ENCODE measurements at places on chromosomes 2 and 18.
A peak's percentile ranks its signal among the peaks of the same experiment; 100 is the strongest.

- DNase-seq, result no peak
Observed at GRCh38 chr2:236627841-236628240, 58.2 kb downstream of the ACKR3 start.

DNA sequence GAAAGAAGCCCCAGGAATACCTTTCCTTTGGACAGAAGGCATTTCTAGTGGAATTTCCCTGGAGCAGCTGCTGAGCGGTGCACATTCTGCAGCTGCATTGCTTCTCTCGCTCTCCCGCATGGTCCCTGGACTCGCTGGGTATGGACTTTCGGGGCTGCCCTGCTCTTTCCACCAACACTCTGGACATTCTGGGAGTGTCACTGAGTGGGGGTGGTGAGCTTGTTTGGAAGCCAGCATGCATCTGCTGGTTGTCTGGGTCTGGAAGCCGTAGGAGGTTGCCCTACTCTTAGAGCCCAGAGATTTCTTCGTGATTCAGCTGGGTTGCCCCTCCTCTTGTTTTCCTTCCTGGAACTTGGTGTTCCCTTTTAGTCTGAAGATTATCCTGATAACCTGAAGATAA lies 52.6 kb downstream of the TWIST2 start:
- no peak for DNase-seq

- DNase-seq, result no peak
Observed at GRCh38 chr18:23226930-23227725, 91.8 kb downstream of the CABLES1 start.

- peak; percentile 33 for DNase-seq
Observed at GRCh38 chr2:27303093-27304025, 4.9 kb downstream of the UCN start.

GRCh38 chr2:226631671-226632070 lies 167.9 kb downstream of the IRS1 start:
- DNase-seq, result no peak

DNA sequence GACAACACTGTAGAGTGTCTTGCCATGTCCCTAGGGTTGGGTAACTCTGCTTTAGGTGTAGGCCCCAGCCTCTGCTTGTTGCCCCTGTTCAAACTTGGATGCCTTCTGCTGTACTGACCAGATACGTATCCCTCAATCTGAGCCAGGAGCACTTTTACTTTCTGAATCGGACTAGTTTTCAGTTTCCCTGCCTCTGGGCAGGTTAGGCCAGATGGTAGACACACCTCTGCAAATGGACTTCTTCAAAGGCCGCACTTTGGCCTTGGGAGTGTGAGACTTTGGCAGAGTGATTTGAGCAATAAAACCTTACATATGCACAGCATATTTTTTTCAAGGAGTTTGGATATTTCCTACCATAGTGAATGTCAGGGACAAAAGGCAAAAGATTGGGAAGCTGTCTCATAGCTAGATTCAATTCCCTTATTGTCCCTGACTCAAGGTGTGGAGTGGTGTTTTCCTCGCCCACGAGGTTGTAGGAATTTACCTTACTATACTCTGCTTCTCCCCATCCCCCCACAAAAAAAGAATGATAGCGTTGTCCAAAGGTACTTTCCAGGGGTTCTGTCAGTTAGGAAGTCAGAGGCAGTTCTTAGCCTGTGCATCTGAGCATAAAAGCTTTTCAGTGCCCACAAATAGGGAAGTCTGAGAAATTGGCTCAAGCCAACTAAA lies 15.3 kb upstream of the PARD3B start:
- no peak for DNase-seq

DNA sequence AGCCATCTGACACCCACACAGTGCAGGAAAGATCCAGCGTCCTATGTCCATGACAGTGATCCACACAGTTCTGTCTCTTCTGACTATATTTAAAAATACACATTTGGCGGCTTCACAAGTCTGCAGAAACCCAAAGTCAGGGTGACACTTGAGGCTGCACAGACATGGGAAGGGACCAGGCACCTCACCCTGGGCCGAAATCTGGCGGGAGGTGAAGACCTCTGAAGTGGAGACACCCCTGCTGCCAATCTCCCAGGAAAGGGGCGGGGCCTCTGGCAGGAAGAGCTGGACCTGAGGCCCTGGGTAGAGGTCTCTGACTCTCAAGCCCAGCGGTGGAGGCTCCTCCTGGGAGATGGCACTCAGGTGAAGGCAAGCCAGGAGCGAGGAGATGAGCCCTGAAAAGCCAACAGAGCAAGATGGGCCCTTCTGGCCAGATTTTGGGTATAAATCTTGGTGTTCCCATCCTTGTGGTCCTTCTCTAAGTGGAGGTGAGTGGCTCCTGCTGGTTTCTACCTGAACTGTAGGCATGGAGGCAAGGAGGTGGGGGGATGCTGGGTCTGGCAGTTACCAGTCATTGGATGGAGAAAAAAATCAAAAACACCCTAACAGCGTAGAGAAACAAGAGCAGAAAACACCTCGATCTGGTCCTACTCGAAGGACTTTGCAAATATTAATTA lies 248.4 kb downstream of the HDAC4 start:
- DNase-seq, result no peak

GRCh38 chr2:27133905-27134780 lies at the start of gene PREB:
Gene PREB (minus strand): TSS chr2:27134636. CDS start chr2:27134421, 215 bp downstream.
- DNase-seq, result peak; percentile 87

GRCh38 chr2:104547221-104547620 lies 306.7 kb upstream of the POU3F3 start:
- no peak for DNase-seq

DNA sequence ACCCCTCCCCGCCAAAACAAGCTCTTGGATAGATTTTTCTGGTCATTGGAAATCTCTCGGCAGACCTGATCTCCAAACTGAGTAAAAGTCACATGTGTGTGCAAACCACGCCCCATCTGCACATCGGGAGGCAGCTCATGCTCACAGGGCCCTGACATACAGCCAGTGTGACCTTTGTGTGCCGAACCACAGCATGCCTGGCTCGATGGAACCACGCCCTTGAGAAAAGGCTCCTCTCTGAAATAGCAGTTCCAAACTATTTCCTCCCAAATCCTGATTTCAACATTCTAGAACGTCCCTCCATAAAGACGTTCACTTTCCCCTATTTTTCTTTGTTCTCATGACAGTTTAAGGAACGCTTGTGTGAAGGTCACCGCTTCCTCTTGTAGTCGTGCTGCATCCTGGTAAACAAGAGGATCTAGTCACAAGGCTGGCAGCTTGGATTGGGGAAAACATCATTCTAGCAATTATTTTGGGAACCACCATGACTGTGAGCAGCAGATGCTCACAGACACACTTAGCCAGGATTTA lies 59.3 kb upstream of the MAP4K4 start:
- no peak for DNase-seq

- no peak for DNase-seq
Observed at GRCh38 chr18:52730972-52731619, 391.1 kb downstream of the DCC start.

- DNase-seq, result no peak
Observed at GRCh38 chr2:147538821-147539220, 306.0 kb upstream of the ACVR2A start.

DNA sequence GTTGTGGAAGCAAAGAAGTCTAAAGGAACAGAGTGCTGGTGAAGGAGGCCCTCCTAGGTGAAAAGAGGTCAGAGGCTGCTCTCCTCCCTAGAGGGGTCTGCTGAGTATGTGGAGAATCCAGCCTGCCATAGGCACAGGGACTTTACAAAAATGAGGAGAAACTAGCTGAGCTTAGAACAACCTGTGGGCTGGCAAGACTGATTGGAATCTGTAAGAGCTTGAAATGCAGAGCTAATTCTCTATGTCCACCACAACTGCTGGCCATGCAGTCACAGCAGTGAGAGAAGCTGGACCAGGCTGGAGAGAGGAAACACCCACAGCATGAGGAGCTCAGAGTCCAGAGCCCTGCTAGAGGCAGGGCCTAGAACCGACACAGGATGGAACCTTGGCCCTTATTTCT lies 251.0 kb upstream of the MGAT5 start:
- no peak for DNase-seq

DNA sequence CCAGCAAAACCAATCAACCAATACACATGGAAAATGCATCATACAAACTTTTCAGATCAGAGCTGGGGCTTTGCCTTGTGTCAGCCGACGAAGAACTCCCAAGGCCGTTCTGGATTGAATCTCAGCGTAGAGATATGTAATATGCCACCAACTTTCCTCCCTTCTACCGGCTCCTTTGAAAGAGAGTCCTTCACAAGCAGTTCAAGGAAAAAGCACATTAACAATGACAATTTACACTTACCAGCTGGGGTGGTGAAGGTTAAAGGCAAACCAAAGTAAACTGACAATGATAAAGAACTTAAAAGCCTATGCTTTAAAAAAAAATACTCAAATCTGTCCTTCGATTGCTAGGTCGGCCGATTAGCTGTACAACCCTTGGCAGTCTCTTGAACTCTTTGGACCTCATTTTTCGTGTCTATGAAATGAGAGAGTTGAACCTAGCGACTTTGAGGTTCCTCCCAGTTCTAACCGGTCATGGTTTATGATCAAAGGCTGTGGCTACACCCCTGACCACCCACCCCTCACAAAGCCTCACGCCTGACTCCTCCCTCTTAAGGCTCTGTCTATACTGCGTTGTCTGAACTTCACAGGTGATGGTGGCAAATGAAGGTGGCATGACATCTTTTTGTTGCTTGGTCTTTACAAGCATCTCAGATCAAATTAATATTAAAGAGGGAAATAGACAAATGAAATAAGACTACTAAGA lies 46.2 kb downstream of the BCL2 start:
- no peak for DNase-seq

DNA sequence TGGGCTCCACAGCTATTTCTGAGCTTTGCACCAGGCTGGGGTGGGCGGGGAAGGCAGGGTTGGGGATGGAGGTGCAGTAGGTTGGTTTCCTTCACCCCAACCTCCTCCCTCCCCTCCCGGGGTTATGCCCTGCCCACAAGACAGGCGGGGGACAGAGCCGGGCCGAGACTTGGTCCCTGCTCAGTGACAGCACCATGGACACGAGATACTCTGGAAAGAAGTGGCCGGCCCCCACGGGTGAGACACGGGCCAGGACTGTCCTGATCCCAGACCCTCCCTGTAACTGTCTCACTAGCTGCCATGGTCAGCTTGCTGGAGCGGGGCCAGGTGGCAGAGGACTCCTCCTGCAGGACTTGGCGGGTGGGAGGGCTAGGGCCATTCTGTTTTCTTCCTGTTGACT lies 59.7 kb downstream of the DYSF start:
- no peak for DNase-seq

DNA sequence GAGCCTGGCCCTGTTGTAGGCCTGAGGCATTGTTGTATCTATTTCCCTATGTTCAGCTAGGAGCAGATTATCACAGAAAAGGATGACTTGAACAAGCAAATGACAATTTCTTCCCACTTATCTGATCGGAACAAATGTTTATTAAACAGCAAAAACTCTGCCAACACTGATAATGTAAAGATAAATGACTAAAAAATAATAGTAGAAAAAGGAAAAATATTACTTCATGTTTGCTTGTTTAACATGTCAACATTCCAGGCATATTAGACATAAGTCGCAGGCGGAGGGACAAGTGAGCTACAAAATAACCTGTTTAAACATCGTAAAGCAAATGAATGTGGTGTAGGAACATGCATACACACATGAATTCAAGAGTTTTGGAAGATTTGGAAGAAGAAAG lies 257.9 kb downstream of the TMX3 start:
- DNase-seq, result no peak

DNA sequence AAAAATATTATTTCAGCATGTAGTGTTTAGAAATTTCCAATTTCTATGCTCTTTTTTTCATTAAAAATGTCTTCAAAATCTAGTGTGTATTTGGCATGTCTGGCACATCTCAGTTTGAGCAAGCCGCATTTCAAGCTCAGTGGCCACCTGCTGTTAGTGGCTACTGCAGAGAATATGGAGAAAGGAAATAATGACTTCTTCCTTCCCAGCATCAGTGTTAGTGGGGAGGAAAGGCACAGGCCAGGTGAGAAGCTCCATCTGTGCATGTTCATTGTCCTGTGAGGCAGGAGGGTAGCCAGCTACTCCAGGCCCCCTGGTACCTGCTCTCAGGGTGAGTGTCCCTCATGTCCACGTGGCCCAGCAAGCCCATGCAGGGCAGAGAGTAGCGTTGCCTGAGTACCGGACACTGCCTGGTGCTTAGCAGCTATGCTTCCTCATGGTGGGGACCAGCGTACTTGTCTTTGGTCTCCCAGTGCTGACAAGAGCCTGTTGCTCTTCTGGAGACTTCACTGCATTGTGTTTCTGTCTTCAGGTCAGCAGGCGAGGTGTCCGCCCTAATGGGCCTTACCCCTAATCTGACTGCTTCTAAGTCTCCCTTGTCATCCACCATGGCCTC lies 67.4 kb upstream of the CHMP1B start:
- no peak for DNase-seq

DNA sequence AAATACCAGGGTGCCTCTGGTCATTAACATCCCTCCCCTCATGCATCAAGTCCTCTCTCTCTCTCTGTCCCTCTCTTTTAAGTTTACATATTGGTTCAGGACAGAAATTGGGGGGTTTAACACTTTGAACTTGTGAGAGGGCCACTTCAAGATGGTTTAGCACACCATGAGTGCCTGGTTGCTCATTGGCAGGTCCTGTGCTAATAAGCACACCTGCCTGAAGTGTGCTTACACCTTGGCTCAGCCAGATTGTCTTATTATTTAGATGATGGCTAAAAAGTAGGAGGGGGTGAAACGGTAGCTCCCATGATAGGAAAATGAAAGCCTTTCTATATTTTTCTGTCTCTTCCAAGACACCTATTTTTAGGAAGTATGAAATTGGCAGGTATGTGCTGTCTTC lies 205.8 kb downstream of the ARL6IP6 start:
- no peak for DNase-seq

DNA sequence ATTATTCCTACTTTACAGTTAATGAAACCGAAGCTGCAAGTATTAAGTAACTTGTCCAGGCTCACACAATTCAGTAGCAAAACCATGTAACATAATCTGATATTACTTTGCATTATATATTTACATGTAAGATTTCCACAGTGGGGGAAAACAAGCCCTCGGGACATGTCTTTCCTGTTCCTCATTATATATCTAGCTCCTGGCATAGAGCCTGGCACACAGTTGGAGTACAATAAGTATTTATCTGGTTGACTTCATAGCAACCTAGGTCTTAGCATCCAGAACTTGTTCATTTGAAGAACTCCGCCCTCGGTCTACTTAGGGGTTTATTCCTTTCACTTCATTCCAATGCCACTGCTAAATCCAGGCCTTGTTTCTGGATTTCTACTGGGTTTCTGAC lies 1.6 kb upstream of the RBM45 start:
- DNase-seq, result no peak

DNA sequence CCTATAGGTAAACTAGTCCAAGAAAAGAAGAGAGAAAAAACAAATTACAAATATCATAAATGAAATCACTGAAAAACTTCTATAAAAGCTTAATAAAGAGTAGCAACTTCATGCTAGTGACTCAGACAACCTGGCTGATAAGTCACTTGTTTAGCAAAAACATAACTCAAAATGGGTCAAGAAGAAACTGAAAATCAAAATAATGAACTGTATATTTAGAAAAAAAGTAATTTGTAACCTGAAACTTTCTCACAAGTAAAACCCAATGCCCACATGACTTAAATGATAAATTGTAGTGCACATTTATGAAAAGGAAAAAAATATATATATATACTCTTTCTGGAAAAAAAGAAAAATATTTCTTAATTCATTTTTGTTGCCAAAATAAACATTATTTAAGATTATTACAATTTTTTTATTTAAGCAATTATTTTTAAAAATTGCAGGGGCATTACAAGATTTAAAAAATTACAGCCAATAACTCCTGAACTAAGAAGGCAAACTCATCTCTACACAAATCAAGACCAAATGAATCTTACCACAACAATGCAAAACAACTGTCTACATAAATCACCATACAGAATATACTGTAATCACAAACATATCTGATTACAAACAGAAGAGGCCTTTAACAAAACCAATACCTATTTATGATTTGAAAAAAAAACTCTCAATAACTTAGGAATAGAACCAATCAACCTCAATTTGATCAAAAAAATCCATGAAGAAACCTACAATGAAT lies 406.3 kb downstream of the CDH7 start:
- no peak for DNase-seq

Measured in NCI-H1417 treated with DMSO at 0.1 percent for 48 hours (cell line).